ENCODE measurements at places on chromosomes 4 and X. TPM values are rescaled to one million over a fixed set of nuclear protein-coding genes. Genes with fewer than 3 reads are reported as not detected.

The SMARCAD1 gene
- 9.2 TPM for total RNA-seq

The PRMT9 gene
- total RNA-seq, result 40.3 TPM

The CXorf49 gene
- total RNA-seq, result not detected

The VCX gene
- total RNA-seq, result not detected

The PF4V1 gene
- not detected for total RNA-seq

The ADH1A gene
- not detected for total RNA-seq

The AMBN gene
- not detected for total RNA-seq
